ENCODE measurements at places on chromosomes 16 and 17.

DNA sequence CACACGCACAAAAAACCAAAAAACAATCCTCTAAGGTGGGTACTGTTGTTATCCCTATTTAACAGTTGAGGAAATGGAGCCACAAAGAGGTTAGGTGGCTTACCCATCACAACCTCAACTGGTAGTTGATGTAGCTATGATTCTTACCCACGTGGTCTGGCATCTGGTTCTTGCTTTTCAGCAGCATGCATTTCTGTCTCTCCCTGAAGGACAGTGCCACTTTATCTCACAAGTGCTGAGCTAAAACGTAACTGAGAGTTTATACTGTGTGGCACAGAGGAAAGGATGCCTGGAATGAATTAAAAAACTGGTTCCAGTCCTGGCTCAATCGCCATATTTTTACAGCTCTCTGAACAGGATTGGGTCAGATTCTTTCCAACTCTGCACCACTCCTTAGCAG, 1.9 kb upstream of the CORO6 start:
- no peak for DNase-seq

DNA sequence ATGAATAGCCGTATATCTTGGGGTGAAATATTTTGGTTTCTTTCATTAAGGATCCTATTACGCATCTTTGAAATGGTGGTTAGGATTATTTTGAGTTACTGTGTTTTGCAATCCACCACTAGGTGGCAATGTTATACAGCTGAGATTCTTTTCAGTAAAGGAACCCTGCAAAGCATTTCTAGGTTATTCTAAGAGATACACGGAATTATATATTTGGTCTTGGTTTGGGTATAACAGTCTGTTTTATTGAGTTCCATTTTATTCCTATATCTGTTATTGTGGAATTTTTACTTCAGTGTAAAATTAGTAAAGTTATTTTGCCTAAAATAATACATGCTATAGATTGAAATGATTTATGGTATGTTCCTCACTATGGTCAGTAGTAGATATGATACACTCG, 62.9 kb upstream of the CPHXL start:
- no peak for DNase-seq

GRCh38 chr17:76152591-76152990, 11.5 kb upstream of the FOXJ1 start:
- DNase-seq = no peak

GRCh38 chr17:2081564-2081963, 26.7 kb downstream of the HIC1 start:
- no peak for DNase-seq

DNA sequence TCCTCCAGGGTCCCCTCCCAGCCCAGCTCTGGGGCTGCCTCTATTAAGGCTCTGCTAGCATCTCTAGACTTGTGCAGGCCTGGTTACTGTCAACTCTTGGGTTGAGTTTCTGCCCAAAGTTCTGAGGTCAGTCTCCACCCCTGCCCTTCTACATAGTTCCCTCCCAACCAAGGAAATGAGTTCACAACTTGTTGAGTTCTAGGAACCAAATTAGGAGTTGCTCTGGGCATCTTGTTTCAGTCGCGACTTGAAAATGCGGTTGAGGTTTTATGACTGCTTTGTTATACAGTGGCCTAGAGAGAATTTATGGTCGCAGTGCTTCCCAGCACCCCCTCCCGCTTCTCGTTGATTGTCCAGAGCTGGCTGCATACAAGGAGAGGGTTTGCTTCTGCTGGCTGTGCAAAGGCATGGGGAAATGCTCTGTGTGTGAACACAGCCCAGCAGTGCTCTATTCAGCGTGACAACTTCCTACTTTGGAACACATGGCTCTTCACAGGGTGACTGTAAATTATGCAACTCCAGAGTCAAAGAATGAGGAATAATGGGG, 20.2 kb downstream of the GNAO1 start:
- no peak for DNase-seq

DNA sequence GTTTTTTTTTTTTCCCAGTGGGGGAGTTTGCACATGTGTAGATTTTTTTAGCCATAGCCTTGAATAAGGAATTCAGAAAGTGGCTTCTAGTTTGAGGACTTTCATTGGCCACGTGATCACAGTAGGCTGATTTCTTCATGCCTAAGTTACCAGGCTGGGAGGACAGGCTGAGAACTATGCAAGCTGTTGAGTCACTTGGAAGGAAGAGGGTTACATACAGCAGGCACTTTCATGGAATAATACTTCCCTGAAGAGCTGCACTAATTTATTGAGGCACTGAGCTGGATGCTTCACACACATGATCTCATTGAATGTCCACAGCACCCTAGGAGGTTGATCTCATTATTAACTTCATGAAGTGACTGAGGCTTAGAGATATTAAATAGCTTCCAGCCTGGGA, 22.8 kb downstream of the PRKCB start:
- no peak for DNase-seq

GRCh38 chr17:1177016-1177700, 2.6 kb downstream of the ABR start:
- DNase-seq = no peak

DNA sequence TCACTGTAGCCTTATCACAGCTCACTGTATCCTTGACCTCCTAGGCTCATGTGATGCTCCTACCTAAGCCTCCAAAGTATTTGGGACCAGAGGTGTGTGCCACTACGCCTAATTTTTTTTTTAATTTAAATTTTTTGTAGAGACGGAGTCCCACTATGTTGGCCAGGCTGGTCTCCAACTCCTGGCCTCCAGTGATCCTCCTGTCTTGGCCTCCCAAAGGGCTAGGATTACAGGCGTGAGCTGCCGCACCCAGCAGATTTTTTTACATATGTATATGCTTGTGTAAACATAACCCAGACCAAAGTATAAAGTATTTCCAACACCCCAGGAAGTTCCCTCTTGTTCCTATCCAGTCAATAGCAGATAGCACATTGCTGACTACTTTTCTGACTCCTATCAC, 1.7 kb upstream of the PGP start:
- DNase-seq = no peak

DNA sequence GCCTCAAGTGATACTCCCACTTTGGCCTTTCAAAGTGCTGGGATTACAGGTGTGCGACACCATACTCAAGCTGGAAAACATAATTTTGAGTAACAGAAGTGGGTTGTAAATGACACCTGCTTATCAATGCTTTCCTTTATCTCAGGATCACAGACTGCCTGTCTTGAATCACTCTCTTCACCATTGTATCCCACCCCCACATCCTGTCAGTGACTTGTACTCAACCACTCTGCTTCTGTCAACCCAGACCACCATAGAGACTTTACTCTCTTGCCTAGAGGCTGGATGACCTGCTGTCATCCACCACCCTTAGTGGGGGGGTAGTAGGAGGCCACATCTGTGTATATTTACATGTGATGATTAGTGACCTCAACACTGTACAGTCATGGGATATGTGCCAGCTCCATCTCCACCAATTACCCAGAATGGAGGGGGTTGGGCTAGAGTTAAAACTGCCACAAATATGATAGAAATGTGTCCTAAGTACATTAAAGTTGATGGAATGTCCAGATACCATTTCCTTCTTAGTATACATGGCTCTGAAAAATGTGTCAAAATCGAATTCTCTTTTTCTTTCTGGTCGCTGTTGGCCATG, 338.7 kb downstream of the GRIN2A start:
- no peak for DNase-seq

GRCh38 chr17:8223356-8224126, 13.2 kb upstream of the AURKB start:
- peak; percentile 67 for DNase-seq

DNA sequence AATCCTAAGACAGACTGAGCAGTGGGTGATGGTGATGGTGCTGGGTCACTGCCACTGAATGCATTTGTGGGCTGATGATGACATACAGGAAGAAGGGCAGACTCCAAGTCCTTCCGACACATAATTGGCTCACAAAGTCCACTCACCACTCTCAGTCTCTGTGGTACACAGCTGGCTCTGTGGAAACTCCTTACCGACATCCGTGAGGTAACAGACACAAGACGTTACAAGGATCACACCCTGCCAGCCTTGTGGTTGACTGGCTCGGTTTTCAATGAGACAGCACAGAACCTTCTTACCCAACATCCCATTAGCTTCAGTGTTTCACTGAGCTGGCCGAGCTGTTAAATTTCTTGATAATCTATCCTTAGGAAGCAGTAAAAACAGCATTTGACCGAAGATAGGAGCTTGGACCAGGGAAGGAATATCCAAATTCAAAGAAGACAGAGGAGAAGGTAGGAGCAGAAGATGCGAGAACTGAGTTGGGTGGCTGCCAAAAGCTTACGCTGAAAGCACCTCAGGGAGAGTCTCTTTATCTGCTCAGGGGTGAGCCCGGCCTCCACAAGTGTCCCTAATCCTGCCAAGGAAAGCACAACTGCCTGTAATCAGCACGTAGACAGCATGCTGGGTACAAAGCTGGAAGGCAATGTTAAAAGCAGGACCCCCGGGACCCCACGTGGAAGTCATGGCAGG, 5.5 kb upstream of the MXRA7 start:
- no peak for DNase-seq

GRCh38 chr17:79041723-79042420, 17.9 kb downstream of the C1QTNF1 start:
- DNase-seq = no peak
